ENCODE measurements at places on chromosomes 4 and X. TPM values are rescaled to one million over a fixed set of nuclear protein-coding genes. Genes with fewer than 3 reads are reported as not detected.

The N4BP2 gene
- total RNA-seq: 10.9 TPM

DNA sequence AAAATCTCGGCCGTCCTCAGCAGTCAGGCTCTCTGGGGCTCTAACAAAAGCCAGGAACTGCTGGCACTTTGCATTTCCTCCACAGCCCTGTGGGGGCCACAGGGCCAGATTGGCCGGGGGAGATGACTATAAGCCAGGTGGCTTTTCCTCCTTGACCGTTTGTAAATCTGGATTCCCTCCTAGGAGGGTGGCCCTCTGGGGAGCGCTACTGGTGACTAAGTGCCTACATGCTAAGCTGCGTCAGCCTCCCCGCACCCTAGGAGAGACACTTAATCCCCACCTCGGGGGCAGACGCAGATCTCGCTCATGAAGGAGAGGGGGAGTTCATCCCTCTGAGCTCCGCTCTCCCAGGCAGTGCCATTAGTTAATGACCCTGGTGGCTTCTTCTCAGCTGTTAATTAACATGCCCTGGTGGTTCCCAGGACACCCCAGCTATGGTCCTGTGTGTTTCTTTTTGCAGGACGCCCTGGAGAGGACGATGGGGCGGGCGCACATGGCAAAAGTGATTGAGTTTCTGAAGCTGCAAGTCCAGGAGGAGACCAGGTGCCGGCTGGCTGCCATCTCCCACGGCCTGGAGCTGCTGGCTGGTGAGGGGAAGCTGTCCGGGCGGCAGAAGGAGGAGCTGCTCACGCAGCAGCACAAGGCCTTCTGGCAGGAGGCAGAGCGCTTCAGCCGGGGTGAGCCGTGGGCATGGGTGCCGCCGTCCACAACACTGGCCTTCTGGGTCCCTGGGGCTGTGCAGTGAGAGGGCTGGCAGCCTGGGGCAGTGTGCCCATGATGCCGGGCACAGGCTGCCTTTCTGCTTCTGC, 41.6 kb downstream of the EVC start:
- no peaks in the 10 kb centered on the region for H3K4me1 ChIP-seq
- peaks cover 4% of the 10 kb centered on the region for H3K36me3 ChIP-seq
- H3K27ac ChIP-seq: no peak overlapping the region
- no peaks in the 10 kb centered on the region for H3K27me3 ChIP-seq
- DNase-seq: peak; percentile 68

DNA sequence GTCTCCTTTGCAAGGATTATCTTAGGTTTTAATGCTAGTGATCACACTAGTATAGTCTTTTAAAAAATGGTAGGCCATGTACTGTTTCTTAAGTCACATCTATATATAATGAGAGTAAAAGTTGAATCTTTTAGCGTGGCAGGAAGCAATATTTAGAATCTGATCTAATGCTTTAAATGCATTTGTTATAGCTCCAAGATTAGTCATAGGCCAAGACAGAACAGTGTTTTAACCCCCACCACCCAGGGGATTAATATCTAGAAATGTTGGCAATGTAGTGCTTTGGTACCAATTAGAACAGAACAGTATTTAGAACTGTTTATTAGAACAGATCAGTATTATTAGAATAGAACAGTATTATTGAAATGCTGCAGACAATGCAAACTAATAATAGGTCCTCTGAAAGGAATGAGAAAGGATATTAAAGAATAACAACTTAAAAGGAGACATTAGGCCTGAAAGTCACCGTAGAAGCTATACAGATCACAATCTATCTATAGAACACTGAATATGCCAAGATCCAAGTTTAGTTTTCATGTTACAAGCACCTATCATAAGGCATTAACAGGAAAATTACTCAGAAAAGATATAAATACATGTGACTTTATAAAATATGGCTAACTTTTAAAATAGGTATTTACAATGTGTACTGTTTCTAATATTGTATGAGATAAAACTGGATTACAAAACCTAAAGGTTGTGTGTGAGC, 146.2 kb downstream of the NPNT start:
- no peaks in the 10 kb centered on the region for H3K27me3 ChIP-seq
- DNase-seq: no peak
- H3K4me3 ChIP-seq: no peak overlapping the region
- H3K36me3 ChIP-seq: no peaks in the 10 kb centered on the region
- H3K4me1 ChIP-seq: no peaks in the 10 kb centered on the region
- no peak overlapping the region for H3K27ac ChIP-seq

The GBA3 gene
- 0.12 TPM for total RNA-seq

GRCh38 chrX:118183606-118184005, 67.0 kb upstream of the KLHL13 start:
- H3K36me3 ChIP-seq: no peaks in the 10 kb centered on the region
- H3K27ac ChIP-seq: no peak overlapping the region
- H3K27me3 ChIP-seq: no peaks in the 10 kb centered on the region
- no peak overlapping the region for H3K4me3 ChIP-seq

DNA sequence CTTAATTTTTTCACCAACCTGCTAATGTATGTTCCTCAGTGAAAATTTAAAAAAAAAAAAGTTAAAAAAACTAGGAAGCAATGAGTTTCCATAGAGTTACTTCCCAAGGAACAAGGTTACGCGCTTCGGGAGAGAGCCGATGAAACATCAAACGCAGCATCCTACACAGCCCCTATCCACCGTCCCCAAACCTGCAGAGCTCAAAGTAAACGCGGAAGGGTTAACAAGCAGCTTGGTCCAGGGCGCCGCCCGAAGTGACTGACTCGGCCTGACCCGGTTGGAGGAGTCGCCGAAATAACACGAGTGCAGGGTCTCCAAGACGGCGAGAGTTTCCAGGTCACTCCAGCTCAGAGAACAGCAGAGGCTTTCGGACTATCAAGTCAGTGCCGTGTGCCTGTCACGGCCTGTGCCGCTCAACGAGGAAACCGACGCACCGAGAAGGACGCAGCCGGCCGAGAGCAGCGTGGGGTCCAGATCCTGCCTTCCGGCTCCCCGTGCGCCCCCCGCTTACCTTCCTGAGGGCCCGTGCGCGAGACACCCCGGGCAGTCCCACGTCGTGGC, 512 bp downstream of the NOP14 start:
- H3K27ac ChIP-seq: peak overlapping the region; percentile 78
- H3K4me3 ChIP-seq: peak overlapping the region; percentile 96
- DNase-seq: no peak
- peaks cover 5% of the 10 kb centered on the region for H3K4me1 ChIP-seq

The GEMIN8 gene
- 8.8 TPM for total RNA-seq

The SOX3 gene
- not detected for total RNA-seq
